ENCODE measurements at places on chromosomes 5 and 9. TPM values are rescaled to one million over a fixed set of nuclear protein-coding genes. Genes with fewer than 3 reads are reported as not detected.

ALDH1A1 gene
- not detected for total RNA-seq

PDCD1LG2 gene
- 0.55 TPM for total RNA-seq

RNF208 gene
- total RNA-seq: 3.6 TPM

PTGES gene
- not detected for total RNA-seq

IARS1 gene
- 138 TPM for total RNA-seq

PCSK1 gene
- not detected for total RNA-seq

KIF4B gene
- not detected for total RNA-seq

IL17B gene
- not detected for total RNA-seq

NUTM2F gene
- total RNA-seq: not detected

MRNIP gene
- 17.1 TPM for total RNA-seq

ATP10B gene
- total RNA-seq: not detected

TTC39B gene
- 17.8 TPM for total RNA-seq

ITK gene
- total RNA-seq: 263 TPM

EIF4E1B gene
- total RNA-seq: not detected

RNF145 gene
- 143 TPM for total RNA-seq

BNC2 gene
- not detected for total RNA-seq

GPX8 gene
- total RNA-seq: not detected

PRRX2 gene
- 0.21 TPM for total RNA-seq

KIF27 gene
- 1.9 TPM for total RNA-seq

TRIP13 gene
- 38.6 TPM for total RNA-seq

STK32A gene
- not detected for total RNA-seq

SVEP1 gene
- not detected for total RNA-seq

RASEF gene
- not detected for total RNA-seq

ZNF367 gene
- 38.4 TPM for total RNA-seq

NR6A1 gene
- 0.26 TPM for total RNA-seq

PCDHGA3 gene
- total RNA-seq: not detected

IGFBPL1 gene
- total RNA-seq: not detected

TUSC1 gene
- total RNA-seq: 0.10 TPM
